ENCODE measurements at places on chromosomes 1 and 21. TPM values are rescaled to one million over a fixed set of nuclear protein-coding genes. Genes with fewer than 3 reads are reported as not detected.

Gene MAP1LC3C
- polyA plus RNA-seq: 1.1 TPM

GRCh38 chr21:29390778-29391177 is 92.1 kb downstream of the BACH1 start:
- no peak for DNase-seq

Gene RAP1GAP
- 23.3 TPM for polyA plus RNA-seq

Gene MROH9
- polyA plus RNA-seq: not detected

DNA sequence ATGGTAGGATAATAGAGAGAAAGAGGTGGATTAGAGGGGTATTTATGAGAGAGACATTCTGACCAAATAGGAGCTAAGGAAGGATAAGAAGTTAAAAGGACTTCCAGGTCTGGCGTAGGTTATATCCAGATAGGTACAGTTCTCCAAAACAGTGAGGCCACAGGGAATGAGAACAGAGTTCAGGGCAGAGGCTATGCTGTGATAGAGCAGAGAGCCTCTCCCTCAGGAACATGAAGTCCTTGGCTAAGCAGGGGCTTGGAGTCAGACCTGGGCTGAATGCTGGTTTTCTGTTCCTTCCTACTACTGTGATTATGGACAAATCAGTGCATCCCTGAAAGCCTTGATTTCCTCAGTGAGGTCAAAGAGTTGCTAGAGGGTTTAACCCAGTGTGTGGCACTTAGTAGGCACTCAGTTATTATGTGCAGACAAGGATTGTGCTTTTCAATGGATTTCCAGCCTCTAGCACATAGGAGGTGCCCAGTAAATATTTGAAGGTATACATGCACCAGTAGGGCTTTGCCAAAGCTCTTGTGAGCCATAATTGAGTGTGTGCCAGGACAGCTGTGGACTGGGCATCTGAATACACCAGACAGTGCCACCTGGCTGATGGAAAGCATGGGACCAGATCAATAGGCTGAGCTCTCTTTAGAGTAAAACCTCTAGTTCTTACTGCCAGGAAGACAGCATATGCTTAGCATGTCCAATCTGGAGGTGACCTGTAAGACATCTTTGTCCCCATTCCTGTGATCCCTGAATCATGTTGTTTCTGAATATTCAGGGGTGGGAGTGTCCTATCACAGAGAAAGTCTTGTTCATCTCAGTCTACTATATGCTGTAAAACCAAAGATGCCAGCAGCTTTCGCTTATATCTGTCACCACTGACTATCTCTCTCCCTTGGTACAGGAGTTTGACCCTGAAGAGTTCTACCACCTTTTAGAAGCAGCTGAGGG is 111.1 kb downstream of the PIK3R3 start:
- no peak for DNase-seq

- DNase-seq: no peak
These were observed 44.2 kb downstream of the PTPRU start for GRCh38 chr1:29280409-29281131.

- DNase-seq: no peak
These were observed 996.7 kb upstream of the ADGRL4 start for GRCh38 chr1:80003250-80003649.

Gene APCS
- polyA plus RNA-seq: not detected

- no peak for DNase-seq
These were observed 84.4 kb upstream of the HOOK1 start for GRCh38 chr1:59730302-59730701.

Gene CR1
- polyA plus RNA-seq: 20.9 TPM

DNA sequence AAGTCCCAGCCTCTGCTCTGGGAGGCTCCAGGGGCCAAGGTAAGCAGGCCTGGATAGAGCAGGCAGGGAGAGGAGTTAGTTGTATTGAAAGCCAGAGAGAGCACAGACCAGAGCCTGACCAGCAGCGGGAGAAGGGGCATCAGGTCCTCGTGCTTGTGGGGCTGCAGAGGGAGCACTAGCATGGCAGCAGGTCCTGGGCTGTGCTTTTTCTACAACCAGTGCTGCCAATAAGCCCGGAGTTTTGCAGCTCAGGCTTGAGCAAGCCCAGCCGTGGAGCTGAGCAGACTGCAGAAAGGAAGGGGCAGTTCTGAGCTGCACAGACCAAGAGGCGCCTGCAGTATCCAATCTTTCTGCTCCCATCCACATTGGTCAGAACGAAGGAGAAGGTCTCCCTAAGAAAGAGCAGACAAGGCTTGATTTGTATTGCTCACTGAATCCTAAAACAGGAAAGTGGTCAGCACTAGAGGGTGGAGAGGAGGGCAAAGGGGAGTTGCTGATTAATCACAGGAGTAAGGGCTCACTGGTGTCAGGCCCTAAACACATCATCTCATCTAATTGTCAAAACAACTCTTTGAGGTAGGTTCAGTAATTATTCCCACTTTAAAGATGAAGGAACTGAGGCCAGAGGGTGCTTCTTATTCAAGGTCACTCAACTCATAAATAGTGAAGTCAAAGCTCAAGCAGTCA is 2.7 kb downstream of the DENND2D start:
- no peak for DNase-seq

GRCh38 chr1:92953491-92953890 is 7.8 kb downstream of the DIPK1A start:
- no peak for DNase-seq

DNA sequence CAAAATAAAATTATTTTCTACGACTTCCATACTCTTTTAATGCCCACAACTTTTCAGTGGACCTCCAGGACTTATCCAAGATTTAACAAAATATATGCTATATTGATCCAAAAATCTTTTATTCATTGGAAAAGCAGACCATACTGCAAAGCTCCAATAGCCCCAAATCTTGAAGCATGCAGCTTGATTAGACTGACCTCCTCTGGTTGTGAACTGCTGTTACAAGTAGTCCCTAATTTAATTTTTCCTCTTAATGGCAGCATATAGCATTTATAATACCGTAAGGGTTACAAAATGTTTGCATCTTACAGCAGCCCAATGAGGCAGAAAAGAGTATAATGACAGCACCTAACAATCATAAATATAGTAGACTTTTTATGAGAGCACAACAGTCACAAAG is 49.8 kb downstream of the TPR start:
- no peak for DNase-seq
